ENCODE measurements at places on chromosomes 1 and 21.

GRCh38 chr1:980137-980571, 1.7 kb downstream of the PERM1 start:
- no peak for DNase-seq

DNA sequence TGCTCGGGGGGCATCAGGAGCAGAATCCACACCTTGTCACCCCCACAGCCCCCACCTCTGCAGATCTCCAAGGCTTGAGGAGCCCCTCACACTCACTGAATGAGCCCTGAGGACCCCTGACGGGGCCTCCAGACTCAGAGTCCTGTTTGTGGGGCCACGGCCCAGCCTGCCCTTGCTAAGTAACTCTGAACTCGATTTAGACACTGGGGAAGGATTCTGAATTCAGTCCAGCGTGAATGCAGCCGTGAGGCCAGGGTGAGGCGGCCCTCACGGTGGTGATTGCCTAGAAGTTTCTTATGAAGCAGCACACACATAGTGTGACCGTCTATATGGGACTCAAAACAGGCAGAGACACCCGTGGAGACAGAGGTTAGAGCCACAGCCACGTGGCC, 58.9 kb upstream of the ADARB1 start:
- peak; percentile 49 for DNase-seq

DNA sequence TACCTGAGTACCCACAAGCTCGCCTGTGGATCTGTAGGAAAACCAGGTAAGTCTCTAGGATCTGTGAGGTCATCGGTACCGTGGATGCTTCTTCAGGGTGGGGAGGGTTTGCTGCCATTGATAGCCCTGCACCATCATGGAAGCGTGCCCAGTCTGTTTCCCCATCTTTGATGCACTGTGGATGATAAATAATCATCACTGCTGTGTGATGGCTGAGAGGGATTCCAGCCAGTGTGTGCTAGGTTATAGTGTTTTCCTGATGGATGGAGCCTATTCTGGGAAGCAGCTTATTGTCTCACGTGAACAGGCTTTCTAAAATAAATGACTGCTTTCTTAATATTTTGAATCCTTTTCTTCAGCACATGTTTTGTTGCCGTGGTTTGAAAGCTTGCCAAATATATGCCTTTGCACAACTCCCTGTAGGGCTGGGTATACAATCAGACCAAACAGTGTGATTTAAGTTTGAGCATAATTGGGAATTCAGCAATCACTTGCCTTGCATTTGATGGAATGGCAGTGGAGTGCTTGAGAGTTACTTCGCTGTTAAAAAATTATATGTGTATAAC, 113.8 kb downstream of the CAMTA1 start:
- no peak for DNase-seq

DNA sequence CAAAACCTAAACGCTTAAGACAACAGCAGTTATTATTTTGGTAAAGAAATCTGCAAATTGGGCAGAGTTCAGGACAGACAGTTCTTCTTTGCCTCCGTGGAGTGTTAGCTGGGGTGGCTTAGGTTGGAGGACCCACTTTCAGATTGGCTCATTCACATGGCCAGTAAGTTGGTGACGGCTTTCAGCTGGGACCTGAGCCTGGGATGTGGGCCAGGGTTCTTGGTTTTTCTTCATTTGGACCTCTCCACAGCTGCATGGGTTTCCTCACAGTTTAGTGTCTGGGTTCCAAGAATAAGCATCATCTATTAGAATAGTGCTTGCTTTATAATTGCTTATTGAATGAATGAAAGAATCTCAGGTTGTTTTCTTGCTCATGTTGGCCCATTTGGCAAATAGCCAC, 72.2 kb downstream of the ATF6 start:
- no peak for DNase-seq

DNA sequence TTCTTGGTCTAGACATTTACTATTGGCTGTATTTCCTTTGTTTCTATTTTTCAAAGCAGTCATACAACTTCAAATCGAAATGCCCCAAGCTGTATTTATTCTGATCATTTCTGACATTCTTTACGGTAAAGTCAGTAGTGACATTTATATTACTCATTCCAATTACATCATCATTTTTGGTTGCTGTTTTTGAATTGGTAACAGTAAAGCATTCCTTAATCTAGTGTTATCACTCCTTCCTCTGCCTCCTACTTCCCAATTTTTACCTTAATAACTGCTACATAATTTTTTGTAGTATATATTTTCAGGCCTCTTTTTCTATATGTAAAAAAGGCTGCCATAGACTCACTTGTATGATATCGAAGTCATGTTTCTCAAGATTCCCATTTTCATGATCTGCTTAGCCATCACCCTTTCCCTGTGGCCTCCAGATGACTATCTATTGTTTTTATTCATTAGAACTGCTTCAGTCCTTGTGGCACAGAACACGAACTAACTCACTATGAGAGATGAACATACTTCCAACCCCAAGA, 167.2 kb downstream of the RUNX1 start:
- no peak for DNase-seq

DNA sequence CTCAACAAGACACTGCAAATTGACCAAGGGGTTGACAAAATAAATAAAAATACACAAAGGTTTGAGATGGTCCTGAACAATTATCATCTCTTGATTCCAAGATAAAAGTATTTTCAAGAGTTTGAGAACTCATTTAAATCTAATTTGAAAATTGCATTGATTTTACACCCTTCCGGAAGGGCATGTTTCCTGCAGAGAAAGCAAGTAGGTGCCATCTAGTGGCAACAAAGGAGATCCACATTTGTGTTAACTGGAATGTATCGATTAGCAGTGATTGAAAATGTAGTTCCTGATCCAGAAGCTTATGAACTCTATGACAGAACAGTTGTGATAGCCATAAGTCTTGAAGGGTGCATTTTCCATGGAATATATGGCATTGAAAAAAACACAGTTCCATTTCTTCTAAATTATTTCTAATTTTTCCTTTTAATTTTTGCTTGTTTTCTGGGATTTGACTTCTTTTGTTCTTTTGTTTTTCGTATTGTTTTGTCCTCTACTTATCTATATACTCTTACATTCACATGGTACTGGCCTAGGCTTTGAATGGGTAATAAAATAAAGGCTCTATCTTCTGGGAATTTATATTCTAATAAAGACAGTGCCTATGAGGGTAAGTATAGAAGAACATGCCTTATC, 143.7 kb downstream of the DNM3 start:
- no peak for DNase-seq

DNA sequence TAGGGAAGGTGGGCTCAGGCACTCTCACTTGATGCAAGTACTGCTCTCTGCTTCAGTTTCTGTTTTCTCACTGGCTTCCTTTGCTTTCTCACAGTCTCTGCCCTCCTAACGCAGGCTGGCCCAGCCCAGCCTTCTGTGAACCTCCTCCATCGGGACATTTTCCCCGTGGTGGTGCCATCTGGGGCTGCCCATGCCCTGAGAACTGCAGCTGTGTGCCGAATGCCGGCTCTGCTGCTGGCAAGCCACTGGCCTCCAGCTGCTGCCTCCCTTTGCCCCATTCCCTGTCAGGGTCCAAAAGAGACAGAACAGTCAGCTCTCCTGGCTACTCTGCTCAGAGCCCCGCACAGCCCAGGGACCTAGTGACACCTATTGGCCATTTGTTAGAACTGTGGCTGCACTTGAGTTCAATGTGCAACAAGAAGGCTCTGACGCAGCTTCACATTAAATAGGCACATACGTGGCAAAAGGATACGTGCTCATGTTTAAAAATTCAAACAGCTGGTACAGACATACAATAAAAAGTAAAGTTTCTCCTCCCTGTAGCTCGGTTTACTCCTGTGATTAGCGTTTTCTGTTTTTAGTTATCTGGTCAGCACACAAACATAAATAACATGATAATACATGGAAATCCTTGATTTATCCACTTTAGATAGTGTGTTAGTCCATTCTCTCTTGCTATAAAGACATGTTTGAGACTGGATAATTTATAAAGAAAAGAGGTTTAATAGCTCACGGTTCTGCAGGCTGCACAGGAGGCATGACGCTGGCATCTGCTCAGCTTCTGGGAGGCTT, 46.6 kb downstream of the FCRL5 start:
- no peak for DNase-seq

GRCh38 chr1:29240400-29240837, 4.1 kb downstream of the PTPRU start:
- peak; percentile 40 for DNase-seq

GRCh38 chr1:37811027-37811655, 3.1 kb upstream of the YRDC start:
- peak; percentile 90 for DNase-seq

DNA sequence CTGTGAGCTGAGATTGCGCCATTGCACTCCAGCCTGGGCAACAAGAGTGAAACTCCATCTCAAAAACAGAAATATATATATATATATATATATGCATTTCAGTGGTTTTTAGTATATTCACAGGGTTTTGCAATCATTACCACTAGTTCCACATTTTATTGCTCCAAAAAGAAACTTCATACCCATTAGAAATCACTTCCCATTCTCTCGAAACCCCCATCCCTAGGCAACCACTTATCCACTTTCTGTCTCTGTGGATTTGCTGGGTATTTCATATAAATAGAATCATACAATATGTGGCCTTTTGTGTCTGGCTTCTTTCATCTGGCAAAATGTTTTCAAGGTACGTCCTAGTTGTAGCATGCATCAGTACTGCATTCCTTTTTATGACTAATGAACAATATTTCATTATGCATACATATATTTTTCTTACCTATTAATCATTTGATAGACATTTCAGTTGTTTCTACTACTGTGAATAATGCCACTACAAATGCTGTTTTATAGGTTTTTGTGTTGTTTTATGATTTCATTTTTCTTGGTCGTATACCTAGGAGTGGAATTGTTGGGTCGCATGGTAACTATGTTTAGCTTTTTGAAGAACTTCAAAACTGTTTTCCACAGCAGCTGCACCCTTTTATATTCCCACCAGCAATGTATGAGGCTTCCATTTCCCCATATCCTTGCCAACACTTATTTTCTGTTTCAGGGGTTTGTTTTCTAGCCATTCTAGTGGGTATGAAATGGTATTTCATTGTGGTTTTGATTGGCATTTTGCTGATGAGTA, 95.9 kb downstream of the PHTF1 start:
- DNase-seq, result no peak

- DNase-seq, result no peak
Measured at GRCh38 chr1:230587061-230587460, 55.2 kb upstream of the COG2 start.

DNA sequence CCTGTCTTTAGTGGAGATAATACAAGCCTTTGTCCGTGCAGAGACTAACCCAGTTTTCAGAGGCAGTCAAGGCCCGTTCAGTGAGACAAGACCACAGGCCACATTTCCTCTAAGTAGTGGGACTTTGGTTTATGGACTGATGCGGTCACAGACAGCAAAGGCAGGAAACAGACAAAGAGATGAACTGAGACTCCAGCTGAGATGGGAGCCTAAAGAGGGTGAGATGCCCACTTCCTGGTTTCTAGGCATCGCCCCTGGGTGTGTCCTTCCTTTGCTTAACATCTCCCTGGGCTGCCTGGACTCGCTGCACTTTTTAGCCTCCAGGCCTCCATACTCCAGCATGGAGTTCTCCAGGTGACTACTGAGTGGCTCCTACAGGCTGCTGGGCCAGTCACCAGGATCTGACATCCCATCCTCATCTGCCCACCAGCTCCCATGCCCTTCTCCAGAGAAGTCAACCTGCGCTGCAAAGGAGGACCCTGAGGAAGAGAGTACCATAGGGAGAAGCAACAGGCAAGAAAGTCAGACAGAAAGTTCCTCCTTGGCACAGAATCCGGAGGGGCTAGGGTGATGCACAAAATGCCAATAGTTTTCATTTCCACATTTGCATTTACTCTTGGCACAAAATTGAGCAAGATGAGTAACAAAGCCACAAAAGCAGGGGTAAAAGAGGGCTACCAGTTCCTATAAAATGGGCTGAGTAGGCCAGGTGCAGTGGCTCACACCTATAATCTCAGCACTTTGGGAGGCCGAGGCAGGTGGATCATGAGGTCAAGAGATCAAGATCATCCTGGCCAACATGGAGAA, 15.1 kb downstream of the THEMIS2 start:
- no peak for DNase-seq

DNA sequence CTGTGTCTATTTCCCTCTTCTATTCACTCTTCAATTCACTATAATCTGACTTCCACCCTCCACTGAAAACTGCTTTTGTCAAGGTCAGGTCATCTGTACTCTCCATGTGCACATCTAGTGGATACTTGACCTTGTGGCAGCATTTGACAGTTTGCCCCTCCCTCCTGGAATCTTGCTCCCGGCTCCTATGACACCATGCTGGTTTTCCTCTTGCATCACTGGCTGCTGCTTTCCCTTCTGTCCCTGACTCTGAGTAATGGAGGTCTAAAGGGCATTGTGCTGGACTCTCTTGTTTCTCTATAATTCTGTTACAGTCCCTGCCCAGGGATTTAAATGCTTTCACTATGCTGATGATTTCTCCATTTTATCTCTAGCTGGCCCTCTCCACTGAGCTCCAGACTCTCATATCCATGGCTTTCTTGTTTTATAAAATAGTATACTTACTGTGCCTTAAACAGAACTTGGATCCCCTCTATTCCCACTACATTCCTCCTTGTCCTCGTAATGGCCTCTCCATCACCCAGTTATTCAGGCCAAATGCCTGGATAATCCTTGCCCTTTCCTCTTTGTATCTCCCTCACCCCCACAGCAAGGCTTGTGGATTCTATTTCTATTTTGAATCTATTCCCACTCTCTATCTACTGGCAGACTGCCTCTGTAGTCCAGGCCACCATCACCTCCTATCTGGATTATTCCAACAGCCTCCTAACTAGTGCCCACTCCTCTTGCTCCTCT, 36.8 kb upstream of the PODN start:
- peak; percentile 86 for DNase-seq

DNA sequence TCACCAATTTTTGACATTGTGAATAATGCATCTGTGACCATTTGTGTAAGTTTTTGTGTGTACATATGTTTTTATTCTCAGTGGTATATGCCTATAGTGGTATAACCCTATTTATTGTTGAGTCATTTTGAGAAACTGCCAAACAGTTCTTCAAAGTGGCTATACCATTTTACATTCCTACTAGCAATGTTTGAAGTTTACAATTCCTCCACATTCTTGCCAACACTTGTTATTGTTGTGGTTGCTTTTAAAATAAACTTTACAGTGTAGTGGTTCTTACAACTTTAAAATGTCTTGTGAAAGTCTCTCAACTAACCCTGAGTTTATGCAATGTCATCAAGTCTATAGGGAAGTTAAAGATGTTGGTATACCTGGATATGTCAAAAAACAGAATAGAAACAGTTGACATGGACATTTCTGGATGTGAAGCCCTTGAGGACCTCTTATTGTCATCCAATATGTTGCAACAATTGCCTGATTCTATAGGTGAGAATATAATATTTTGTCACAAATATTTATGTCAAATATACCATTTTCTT, 219.4 kb downstream of the LRRC40 start:
- no peak for DNase-seq

DNA sequence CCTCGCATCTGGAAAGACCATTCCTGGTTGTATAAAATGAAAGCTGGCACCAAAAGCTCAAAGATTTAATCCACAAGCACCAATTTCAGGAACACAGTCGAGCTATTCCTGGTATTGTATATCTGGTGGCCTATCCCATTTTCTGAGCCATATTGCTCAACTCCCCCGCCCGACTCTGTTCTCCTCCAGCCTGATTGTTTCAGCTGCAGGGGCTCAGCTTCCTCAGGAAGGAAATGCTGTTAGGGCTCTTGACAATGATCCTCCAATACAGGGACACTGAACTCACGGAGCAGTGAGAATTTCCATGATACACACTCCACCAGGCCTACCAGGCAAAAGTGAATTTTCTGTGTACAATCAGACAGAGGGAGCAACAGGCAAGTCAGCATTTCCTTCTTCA, 16.9 kb upstream of the TDRD10 start:
- DNase-seq, result no peak

Data from posterior vena cava (tissue), 2 donors.